ENCODE measurements at places on chromosomes 6 and 20.

GRCh38 chr6:42165016-42165415, 8.1 kb upstream of the GUCA1A start:
- no peak for DNase-seq

DNA sequence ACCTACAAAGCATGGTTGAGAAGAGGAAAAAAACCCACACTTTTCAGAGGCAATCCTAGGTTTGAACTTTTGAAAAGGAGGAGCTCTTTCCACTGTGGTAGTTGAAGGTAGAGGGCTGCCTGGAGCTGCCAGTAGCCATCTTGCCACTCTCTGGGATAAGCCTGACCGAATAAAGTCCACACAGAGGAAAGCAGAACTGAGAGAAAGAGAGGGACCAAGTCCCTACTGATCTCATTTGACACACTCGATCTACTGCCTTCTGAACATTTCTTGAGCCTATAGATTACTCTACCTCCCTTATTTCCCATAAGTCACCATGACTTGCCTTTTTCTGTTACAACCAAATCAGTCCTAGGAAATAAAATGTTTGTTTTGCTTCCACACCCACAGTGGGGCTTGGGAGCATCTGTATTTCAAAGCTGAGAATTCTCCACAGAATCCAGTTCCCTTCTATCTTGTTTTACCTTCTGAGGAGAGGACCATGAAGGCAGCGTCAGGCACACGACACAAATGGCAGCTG, 147.0 kb upstream of the PTPRK start:
- no peak for DNase-seq

GRCh38 chr20:33499355-33499754, 9.5 kb downstream of the CBFA2T2 start:
- no peak for DNase-seq

DNA sequence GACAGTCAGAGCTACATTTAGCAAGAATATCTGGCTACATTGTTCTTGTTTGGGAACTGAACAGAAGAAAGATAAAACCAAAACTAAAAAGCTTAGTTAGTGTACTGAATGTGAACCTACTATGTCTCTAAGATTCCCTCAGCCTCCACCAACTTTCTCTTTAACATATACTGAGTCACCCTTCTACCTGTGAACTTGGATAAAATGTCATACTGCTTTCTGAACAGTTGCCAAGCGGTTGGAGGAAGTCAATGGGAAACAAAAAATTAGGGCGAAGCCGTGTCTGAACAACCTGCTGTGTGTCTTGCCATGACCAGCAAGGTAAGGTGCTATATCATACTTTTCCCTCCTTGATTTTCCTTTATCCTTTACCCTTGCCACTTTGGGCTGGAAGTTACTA, 243.5 kb downstream of the BTBD9 start:
- no peak for DNase-seq

DNA sequence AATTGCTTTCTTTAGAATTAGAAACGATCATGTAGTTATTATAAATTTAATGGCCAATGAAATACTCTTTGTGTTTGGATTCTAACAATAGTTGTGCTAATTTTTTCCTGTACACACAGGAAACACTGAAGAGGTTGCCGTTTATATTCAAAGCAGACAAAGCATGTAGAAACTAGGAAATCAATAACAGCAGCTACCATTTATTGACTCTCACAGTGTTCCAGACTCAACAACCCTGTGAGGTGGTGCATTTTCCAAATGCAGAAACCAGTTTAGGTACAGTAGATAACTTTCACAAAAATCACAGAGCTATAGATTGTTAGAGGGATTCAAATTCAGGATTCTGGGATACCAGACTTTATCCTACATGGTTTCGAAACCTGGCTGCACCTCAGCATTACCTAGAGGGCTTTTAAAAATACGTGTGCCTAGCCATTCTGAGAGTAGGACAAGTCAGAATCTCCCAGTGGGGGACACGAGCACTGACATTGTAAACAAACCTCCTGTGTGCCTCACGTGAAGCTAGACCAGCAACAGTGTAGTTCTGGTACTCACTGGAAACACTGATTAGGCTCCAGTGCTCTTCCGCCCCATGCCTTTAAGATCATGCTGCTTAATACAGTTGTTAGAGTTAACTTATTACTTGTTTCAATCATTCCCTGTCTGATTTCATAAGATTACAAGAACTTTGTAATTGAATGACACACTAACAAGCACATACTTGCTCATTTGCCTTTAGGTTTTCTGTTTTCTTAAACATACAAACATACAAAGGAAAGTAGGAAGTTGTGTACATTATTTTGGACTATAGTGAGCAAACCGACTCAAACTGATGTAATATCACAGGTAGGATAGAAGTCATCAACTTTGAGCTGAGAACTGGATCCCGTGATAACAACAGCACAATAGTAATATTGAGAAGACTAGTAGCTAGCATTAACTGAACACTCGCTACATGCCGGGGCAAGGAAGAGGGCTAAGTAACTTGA, 65.8 kb downstream of the MAP3K4 start:
- DNase-seq, result no peak

GRCh38 chr6:57255451-57256169, 33.5 kb upstream of the RAB23 start:
- no peak for DNase-seq

GRCh38 chr6:161366301-161366923, 92.6 kb upstream of the AGPAT4 start:
- no peak for DNase-seq

GRCh38 chr6:21426841-21427490, 166.6 kb upstream of the SOX4 start:
- DNase-seq, result no peak

GRCh38 chr20:50675671-50676376, 15.5 kb downstream of the RIPOR3 start:
- no peak for DNase-seq

GRCh38 chr6:41670703-41671360, 32.6 kb downstream of the MDFI start:
- no peak for DNase-seq

DNA sequence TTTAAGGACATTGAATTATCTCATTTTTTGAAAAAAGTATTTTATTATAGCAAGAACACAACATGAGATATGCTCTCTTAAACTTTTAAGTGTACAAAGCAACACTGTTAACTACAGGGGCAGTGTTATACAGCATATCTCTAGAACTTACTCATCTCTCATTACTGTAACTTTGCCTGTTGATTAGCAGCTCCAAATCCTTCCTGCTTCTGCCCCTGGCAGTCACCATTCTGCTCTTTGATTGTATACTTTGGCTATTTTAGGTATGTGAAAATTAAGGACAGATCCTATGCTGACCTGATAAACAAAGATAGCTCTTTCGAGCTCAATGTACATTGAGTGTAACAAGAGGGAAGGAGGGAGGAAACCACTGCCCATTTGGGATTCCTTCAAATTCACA, 1349.8 kb upstream of the GJE1 start:
- DNase-seq, result no peak

DNA sequence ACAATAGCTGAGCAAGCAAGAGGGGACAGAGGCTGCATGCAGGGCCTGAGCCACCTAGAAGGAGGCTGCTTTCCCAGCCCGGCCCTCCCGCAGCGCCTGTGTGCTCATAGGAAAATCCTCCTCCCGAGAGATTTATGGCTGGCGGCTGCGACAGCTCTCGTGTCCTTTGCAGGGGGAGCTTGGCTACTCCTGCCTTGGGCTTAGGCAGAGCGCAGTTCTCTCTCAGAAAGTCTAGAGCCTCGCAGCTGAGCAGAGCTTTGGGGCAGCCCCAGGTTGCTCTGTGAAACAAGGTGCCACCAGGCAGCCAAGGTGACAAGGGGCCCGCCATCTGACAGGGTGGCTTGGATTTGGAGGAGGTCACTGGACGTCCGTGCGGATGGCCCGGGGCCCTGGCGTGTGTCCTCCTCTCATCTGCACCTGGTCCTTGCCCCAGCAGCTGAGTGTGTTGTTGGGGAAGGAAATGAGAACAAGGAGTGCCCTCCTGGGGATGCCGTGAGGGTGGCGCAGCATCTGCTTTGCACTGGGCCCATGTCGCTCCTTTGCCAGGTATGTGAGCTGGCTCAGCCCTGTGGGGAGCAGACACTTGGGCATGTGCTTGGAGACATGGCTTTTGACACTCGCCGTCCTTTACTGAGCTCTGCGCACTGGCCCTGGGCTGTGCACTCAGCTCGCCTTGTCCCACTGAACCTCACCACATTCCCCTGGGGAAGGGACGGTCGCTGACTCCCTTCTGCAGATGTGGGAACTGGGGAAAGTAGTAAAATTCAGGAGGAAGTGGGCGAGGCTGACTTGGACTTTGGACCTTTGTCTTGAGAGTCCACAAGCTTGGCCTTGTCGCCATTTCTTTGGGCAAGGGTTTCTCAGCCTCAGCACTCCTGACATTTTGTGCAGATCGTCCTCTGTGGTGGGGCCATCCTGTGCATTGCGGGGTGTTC, 41.9 kb downstream of the EDN3 start:
- no peak for DNase-seq

DNA sequence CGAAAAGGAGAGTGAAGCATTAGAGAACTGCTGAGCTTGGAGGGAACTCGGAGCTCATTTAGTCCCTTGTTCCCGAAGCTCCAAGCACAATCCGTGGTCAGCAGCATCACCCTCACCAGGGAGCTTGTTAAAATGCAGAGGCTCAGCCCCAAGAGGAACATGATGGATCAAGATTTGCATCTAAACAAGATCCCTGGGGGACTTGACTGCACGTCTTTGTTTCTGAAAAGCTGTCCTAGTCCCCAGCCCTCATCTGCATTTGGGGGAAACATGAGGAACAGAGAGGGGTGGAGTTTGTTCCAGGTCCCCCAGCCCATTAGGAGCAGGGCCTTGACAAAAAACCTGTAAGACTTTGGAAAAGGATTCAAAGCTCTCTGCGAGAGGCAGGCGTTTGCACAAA, 4.1 kb upstream of the LBP start:
- no peak for DNase-seq

DNA sequence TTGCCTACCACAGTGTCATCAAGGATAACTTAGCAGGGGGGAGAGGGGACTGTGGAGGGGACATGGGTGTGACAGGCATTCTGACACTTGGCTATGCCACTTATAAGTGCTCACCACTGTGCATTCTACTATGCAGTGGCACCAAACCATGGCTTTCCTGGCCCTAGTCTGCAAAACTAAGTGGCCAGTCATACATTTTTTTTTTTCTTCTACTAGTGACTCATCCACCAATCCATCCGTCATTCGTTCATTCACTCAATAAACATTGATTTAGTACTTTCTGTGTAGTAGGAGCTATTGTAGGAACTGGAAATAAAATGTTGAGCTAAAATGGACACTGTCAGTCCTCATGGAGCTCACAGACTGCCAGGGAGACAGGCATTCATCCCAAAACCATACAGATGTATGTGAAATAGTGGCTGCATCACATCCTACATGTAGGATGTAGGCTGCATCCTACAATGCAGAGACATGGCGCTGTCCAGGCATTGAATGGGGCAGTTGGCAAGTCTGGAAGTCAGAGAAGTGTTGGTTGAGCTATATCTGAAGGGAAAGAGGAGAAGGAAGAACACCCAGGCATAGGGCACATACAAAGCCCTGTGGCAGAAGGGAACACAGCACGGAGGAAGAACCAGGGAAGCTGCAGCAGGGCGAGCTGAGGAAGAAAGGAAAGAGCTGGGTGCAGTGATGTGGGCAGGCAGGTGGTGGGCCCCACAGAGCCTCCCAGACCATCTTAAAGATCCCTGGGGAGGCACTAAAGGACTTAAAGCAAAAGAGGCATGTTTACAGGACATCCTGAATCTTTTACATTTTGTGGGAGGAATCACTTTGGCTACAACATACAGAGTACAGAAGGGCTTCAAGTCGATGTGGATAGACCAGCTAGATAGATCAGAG, 224.4 kb downstream of the UST start:
- DNase-seq, result no peak

DNA sequence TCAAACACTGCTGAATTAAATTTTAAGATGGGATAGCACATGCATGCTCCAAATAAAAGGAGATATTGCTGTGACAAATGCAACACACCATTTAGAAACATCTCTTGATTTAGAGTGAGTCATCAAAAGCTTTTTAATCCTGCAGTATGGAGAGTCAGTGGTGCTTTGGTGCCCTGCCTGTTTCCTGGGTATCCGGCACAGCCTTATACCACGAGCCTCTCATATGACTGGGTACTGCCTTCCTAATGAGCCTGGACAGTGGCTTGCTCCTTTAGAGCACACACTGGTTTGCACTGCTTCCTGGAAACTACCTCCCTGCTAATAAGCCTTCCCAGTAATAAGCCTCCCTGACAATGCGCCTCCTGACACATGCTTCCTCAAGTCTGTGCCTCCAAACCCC, 65.3 kb upstream of the KCNK16 start:
- DNase-seq, result no peak

- no peak for DNase-seq
Observed at GRCh38 chr6:156166093-156166492, 611.1 kb upstream of the ARID1B start.

- DNase-seq, result no peak
Observed at GRCh38 chr6:378090-378957, 13.2 kb upstream of the IRF4 start.

DNA sequence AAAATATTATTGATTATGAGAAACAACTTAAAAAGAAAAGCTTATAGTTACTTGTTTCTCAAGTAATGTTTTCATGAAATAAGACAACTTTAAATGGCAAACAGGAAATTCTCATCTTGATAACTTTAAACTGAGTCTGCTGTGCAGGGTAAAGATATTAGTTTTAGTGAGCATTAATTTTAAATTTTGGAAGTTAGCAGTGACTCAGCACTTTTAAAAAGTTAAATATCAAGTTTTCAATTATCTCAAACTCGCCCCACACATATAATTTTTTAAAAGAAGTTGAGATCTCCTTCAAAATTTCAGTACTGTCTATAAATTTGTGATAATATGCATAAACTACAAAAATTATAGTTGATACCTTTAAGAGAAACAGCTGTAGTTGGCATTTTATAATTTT, 337.3 kb upstream of the NT5E start:
- DNase-seq, result no peak

DNA sequence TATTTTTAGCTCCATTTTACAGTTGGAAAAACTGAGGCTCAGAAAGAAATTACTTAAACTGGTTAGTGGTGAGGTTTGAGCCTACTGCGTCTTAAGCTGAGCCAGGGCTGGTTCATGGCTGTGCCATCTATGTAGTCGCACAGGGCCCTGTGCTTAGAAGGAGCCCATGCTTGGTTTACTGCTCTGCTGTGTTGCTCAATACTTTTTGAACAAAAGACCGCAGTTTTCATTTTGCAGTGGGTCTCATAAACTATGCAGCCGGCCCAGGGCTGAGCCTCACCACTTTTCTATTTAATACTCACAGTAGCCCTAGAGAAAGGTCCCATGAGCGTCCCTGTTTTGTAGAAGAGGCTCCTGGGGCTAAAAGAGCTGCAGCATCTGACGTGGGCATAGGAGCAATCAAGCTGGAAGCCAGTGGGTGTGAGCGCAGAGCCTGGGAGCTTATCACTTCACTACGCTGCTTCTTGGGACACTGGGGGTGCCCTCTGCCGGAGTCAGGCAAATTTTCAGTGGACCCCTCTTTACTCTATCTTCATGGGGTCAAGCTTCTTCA, 501 bp downstream of the SIRPB2 start:
- no peak for DNase-seq

DNA sequence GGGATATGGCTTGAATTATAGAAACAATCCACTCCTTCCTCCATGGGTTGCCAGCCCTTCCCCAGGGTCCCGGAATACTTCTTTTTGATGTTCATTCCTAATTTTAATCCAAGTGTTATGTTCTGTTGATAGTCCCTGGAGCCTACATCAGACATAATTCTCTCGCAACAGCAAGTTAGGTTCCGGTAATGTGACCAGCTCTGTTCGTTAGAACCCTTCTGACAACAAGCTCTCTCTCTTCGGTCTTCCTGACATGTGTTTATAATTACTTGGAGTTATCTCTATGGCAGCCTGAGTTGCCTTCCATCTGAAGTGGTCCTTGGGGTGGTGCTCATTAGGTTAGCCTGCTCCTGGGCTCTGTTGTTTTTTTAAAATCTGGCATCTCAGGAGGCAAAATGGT, 506.9 kb upstream of the JARID2 start:
- no peak for DNase-seq

Measured in activated naive CD8-positive, alpha-beta T cell treated with anti-CD3 and anti-CD28 coated beads, Interleukin-2, amount 50 U/mL, for 24 hours (primary cell).